H1 (cell line): ENCODE measurements at places on chromosomes 16 and 17.

- H3K27ac ChIP-seq, result no peak overlapping the region
- no peak overlapping the region for H3K4me3 ChIP-seq
- no peaks in the 10 kb centered on the region for H3K27me3 ChIP-seq
- H3K4me1 ChIP-seq, result no peaks in the 10 kb centered on the region
Measured at GRCh38 chr16:54696970-54697369, 233.7 kb upstream of the IRX5 start.

DNA sequence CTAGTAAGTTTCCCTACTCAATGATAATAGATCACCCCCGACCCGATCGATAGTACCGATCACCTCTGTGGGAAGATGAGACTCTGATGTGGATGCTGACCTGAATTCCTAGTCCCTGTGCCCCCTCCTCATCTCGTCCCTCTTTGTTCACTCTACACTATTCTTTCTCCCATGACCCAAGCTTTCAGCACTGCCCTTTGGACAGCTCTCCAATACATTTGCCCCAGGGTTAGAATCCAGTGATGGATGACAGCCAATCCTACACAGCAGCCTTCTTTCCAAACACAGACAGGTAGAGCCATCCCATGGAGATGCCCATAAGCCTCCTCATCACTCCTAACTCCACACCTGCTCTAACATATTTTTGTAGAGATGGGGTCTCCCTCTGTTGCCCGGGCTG is 141.1 kb downstream of the GSG1L start:
- no peak for DNase-seq
- H3K27me3 ChIP-seq, result no peaks in the 10 kb centered on the region; the same call in 1 of the 2 replicates
- no peak overlapping the region for H3K27ac ChIP-seq
- H3K4me3 ChIP-seq, result no peak overlapping the region
- no peaks in the 10 kb centered on the region for H3K36me3 ChIP-seq

DNA sequence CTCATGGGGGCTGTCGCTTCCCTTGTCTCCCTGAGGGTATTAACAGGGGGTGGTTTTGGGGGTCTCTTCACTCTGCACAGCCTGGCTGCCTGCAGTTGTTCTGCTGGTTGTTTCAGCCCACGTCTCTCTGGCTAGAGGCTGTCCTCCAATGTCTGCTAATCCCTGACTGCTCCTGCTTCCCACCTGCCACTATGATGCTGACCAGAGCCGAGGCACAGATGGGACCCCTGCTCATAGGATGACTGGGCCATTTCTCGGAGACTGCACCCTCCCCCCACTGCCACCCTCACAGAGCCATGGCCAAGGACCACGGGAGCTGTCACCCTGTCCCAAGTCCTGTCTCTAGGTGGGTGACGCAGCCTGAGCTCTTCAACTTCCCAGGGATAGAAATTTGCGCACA is 1.6 kb upstream of the ACSF3 start:
- H3K4me1 ChIP-seq, result peaks cover 21% of the 10 kb centered on the region
- H3K27ac ChIP-seq, result no peak overlapping the region
- H3K4me3 ChIP-seq, result no peak overlapping the region
- H3K36me3 ChIP-seq, result no peaks in the 10 kb centered on the region
- H3K27me3 ChIP-seq, result peaks cover 18% of the 10 kb centered on the region; the same call in 1 of the 2 replicates

DNA sequence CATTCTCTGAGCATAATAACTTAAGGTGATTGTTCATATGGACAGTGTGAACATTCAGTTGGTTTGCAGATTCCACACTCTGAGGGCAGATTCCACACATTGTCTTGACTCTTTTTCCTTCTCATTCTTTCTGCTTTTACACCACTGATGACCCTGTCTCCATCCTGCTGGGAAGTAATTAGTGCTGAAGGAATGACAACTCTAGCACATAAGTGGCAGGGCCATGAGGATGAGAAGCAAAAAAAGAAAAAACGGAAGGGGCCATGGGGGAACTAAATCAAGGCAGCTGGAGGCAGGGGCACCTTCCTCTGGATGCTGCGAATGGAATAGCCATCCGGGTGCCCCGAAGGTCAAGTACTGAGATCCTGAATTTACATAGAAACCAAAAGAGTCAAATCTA is 944.0 kb downstream of the KCNJ2 start:
- H3K4me1 ChIP-seq, result no peaks in the 10 kb centered on the region
- no peak overlapping the region for H3K27ac ChIP-seq
- H3K4me3 ChIP-seq, result no peak overlapping the region
- no peak for DNase-seq

DNA sequence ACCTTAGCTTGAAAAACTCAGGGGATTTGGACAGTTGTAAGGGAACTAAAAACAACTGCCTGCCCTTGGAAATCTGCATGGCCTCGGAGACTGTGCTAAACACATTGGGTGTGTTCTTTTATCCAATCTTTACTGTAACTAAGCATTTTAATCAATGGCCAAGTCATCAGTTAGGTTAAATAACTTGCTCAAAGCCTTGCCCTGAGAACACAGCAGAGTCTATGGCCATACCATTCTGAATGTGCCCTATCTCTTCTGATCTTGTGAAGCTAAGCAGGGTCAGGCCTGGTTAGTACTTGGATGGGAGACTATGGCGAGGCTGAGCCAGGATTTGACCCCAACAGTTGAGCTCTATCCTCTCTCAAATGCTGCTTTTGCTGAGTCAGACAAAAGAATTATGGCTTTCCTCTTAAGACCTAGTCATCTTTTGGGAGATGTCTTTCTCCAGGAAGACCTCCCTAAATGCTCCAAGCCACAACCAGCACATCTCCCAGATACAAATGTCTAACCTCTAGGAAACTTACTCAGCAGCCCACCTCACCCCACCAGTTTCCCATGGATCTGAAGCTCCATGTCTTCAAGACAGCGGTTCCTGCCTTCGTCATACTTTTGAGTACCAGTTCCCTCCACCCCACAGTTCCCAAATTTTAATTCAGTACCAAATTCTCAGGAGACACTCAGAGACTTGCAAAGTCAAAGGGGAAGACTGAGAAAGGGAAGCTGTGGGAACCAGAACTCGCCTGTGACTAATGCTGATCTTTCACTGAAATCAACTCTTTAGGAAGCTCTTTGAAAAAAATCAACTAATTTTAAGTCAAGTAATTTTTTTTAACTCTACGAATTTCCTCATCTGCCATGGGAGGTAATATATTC is 336.1 kb downstream of the MAF start:
- no peak overlapping the region for H3K4me3 ChIP-seq
- no peak for DNase-seq
- H3K27me3 ChIP-seq, result no peaks in the 10 kb centered on the region
- H3K4me1 ChIP-seq, result no peaks in the 10 kb centered on the region
- H3K36me3 ChIP-seq, result no peaks in the 10 kb centered on the region

DNA sequence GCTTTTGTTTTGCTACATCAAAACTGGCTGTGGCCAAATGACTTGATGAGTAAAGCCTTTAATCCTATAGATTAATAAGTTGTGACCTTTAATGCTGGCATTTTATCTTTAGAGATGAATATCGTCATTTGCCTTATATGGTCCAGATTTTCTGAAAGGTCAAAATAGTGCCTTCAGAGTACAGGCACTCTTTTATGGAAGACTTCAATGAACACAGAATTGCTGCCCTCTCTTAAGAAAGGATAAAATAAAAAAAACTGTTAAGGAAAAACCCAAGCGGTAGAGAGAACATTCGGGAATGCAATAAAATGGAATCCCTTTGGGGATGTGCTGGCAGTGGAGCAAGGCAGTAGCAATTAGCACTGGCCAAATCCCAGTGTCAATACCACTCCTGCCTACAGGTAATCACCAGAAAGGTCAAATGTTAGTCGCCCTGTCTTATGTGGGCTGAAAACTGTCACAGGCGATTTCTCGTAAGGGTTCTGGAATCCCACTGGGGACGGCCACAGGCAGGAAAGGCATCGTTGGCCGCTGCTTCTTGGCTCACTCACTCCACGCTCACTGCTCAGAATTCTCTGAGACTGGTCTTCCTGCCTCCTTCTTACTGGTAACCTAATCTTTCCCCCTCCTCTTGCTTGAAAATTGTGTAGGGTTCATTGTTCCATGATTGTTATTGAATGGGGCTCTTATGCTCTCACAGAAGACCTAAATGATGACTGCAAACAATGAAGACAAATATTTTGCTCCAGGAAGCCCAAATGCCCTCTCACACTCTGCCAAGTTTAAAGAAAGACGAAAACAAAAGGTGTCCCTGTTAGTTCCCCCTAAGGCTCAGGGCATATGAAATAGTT is 45.4 kb upstream of the HSBP1 start:
- H3K27ac ChIP-seq, result no peak overlapping the region
- no peaks in the 10 kb centered on the region for H3K36me3 ChIP-seq
- no peak overlapping the region for H3K4me3 ChIP-seq
- H3K27me3 ChIP-seq, result no peaks in the 10 kb centered on the region

DNA sequence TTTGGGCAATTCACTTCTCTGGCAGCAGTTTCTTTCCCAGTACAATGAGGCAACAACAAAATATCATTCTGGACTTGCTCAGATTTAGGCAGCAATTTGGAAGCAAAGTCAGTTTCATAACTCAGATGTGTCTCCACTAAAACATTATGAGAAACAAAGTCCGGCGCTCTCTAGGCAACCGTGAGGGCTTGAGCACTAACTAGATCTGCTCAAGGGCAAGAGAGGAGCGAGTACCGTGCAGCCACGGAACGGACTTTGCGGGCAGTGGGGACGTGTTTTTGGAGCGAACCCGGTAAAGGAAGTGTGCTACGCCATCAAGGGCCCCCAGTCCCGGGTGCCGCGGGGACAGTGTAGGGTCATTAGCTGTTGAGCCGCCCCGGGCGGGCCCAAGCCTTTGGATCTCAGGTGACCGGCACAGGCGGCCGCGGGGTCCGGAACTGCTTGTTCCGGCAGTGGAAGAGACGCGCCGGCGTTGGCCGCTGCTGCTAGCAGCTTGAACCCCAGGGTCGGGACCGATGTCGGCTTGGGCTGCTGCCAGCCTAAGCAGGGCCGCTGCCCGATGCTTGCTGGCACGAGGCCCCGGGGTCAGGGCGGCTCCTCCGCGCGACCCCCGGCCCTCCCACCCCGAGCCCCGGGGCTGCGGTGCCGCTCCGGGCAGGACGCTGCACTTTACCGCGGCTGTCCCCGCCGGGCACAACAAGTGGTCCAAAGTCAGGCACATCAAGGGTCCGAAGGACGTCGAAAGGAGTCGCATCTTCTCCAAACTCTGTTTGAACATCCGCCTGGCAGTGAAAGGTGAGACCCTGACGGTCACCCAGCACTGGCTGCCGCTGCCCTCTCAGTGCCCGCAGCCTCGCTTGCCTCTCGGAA is at the start of gene TACO1:
TSS of gene TACO1 (plus strand) at position 327 of the 870 bp plus-strand sequence. CDS start at position 516, 189 bp downstream.
- peaks cover 8% of the 10 kb centered on the region; the same call in 1 of the 2 replicates for H3K36me3 ChIP-seq
- peaks cover 2% of the 10 kb centered on the region for H3K4me1 ChIP-seq
- no peaks in the 10 kb centered on the region for H3K27me3 ChIP-seq
- peak; percentile 95 for DNase-seq
- peak within 1 kb of the TSS; percentile 83 for H3K4me3 ChIP-seq

GRCh38 chr16:22257440-22257839 is 39.8 kb upstream of the POLR3E start:
- no peak overlapping the region for H3K4me3 ChIP-seq
- no peak overlapping the region for H3K27ac ChIP-seq
- peaks cover 7% of the 10 kb centered on the region for H3K36me3 ChIP-seq
- H3K27me3 ChIP-seq, result no peaks in the 10 kb centered on the region
- no peaks in the 10 kb centered on the region for H3K4me1 ChIP-seq

- no peaks in the 10 kb centered on the region for H3K36me3 ChIP-seq
- no peaks in the 10 kb centered on the region for H3K4me1 ChIP-seq
- 0 out of 2 replicates have a peak overlapping the region, but pooled peaks have one; percentile 0 for H3K4me3 ChIP-seq
- DNase-seq, result peak; percentile 97
- no peaks in the 10 kb centered on the region for H3K27me3 ChIP-seq
- H3K27ac ChIP-seq, result no peak overlapping the region
Measured at GRCh38 chr16:10918294-10919002, 23.8 kb downstream of the DEXI start.

DNA sequence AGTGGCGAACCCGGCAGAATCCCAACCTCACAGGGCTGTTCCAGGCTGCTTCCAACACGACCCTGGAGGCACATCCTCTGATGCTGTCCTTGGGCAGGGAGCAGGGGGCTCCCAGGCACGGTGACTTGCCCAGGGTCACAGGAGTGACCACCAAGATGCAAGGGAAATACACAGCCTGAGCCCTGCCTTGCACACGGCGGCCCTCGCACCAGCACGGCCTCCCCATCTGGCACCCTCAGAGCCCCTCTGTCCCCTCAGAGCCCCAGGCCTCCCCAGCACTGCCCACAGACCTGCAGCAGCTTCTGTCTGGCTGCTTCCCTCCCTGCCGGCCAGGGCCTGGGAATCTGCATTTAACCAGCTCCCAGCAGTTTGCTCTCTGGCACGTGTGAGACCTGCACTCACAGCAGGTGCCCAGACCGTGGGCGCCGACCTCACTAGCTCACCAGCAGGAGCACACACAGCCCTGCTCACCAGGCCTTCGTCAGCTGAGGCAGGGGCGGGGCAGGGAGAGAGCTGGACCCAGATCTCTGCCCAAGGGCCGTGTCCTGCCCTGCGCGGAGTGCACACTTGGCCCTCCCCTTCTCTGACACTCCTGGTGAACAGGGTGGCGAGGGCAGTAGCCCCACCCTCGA is 29.7 kb upstream of the ZC3H18 start:
- H3K27ac ChIP-seq, result no peak overlapping the region
- no peak for DNase-seq
- peaks cover 8% of the 10 kb centered on the region; the same call in 1 of the 2 replicates for H3K4me1 ChIP-seq
- no peaks in the 10 kb centered on the region for H3K27me3 ChIP-seq
- no peaks in the 10 kb centered on the region for H3K36me3 ChIP-seq

GRCh38 chr16:79307214-79307613 is 293.3 kb downstream of the MAF start:
- H3K4me1 ChIP-seq, result peaks cover 9% of the 10 kb centered on the region
- H3K36me3 ChIP-seq, result no peaks in the 10 kb centered on the region
- no peak overlapping the region for H3K27ac ChIP-seq
- DNase-seq, result no peak
- H3K27me3 ChIP-seq, result no peaks in the 10 kb centered on the region

GRCh38 chr17:72465191-72466024 is 344.6 kb downstream of the SOX9 start:
- no peak overlapping the region for H3K4me3 ChIP-seq
- no peak for DNase-seq
- no peaks in the 10 kb centered on the region; the same call in 1 of the 2 replicates for H3K4me1 ChIP-seq
- no peaks in the 10 kb centered on the region for H3K27me3 ChIP-seq
- no peak overlapping the region for H3K27ac ChIP-seq

DNA sequence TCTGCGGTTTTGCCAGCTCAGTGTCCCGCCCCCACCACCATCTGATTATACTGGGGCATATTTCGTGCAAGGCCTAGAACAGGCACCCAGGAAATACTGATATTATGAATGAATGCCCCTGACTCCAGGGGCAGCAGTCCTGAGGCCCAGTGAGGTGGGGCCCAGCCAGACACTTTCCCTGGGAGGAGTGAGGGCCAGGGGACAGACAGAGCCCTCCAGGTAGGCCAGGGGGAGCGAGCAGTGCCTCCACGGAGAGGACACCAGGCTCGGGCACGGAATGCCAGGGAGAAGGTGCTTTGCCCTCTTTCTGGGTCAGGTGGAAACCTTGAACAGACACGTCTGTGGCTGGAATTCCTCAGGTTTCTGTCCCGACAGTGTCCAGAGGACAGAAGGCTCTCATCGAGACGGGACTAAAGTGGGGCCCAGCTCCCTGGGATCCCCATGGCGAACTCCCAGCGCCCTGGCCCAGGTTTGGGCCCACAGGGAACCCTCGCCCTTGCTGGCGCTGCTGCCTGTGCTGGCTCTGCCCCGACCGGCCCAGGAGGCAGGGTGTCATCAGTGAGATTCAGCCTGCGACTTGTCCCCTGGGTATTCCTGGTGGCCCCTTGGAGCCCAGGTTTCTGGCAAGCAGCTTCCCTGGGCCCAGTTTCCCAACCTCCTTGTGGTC is 4.3 kb downstream of the KATNB1 start:
- H3K27me3 ChIP-seq, result no peaks in the 10 kb centered on the region
- no peaks in the 10 kb centered on the region for H3K36me3 ChIP-seq
- peaks cover 11% of the 10 kb centered on the region for H3K4me1 ChIP-seq
- H3K27ac ChIP-seq, result no peak overlapping the region

- H3K4me3 ChIP-seq, result no peak overlapping the region
- H3K36me3 ChIP-seq, result no peaks in the 10 kb centered on the region
- no peaks in the 10 kb centered on the region; the same call in 1 of the 2 replicates for H3K4me1 ChIP-seq
- H3K27me3 ChIP-seq, result no peaks in the 10 kb centered on the region
- H3K27ac ChIP-seq, result no peak overlapping the region
Measured at GRCh38 chr16:24991349-24991748, 23.8 kb downstream of the ARHGAP17 start.
